Large intestine (tissue), 12 donors: ENCODE measurements at places on chromosomes 2 and 18. TPM values are rescaled to one million over a fixed set of nuclear protein-coding genes. Genes with fewer than 3 reads are reported as not detected.

- H3K4me1 ChIP-seq: no peaks in the 10 kb centered on the region
- H3K27ac ChIP-seq: no peak overlapping the region
- peak; percentile 58 for DNase-seq
- no peaks in the 10 kb centered on the region for H3K36me3 ChIP-seq
- H3K4me3 ChIP-seq: no peak overlapping the region
These were observed 72.6 kb downstream of the PLEKHM3 start for GRCh38 chr2:207952564-207953345.

GRCh38 chr2:141105763-141106162, 1025.1 kb downstream of the LRP1B start:
- H3K27me3 ChIP-seq: no peaks in the 10 kb centered on the region
- H3K4me1 ChIP-seq: no peaks in the 10 kb centered on the region
- no peak overlapping the region for H3K27ac ChIP-seq
- no peak for DNase-seq

DNA sequence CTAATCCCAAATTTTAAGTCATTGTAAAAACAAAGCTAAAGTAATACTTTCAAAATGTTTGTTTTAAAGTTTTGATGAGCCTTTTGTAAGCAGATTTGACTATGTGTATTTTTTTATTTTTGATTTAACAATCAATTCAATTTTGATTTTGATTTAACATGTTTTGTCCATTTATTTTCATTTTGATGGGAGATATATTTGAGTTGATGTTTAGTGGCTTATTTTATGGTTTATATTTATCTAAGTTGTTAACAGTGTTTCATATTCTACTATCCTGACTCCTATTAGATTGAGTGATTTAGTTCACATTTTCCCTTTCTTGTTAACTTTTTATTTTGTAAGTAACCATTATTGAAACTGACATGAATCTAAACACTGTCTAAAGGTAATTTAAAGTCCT, 44.7 kb downstream of the TMEM18 start:
- no peak overlapping the region for H3K27ac ChIP-seq
- no peak overlapping the region for H3K4me3 ChIP-seq
- peaks cover 10% of the 10 kb centered on the region for H3K4me1 ChIP-seq
- no peak for DNase-seq

DNA sequence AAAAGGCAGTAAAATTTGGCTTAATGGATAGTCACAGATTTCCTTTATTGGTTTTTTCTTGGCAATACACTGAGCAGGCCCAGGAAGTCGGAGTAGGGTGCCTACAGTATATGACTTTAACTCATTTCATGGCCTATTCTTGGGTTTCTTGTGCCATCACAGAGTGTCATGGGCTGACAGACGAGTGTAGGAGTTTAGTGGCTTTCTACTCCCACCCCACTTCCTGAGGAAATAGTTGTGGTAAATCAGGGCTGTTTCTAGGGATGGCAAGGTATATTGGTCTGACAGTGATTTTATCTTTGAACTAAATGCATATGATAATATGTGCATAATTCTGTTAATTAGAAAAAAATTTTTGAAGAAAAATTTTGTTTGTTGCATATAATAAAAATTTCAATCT, 100.1 kb downstream of the PLCL1 start:
- H3K4me1 ChIP-seq: no peaks in the 10 kb centered on the region
- DNase-seq: no peak
- no peaks in the 10 kb centered on the region for H3K27me3 ChIP-seq
- no peak overlapping the region for H3K27ac ChIP-seq
- H3K4me3 ChIP-seq: no peak overlapping the region

The COL4A4 gene
- 0.22 TPM for polyA plus RNA-seq

The PIK3C3 gene
- polyA plus RNA-seq: 38.2 TPM

The VSNL1 gene
- 0.70 TPM for polyA plus RNA-seq

The CNRIP1 gene
- polyA plus RNA-seq: 18.6 TPM
